ENCODE measurements at places on chromosomes 2 and 18. TPM values are rescaled to one million over a fixed set of nuclear protein-coding genes. Genes with fewer than 3 reads are reported as not detected.

ATOH8 gene
- 4.6 TPM for total RNA-seq

AGXT gene
- 3.0 TPM for total RNA-seq

COQ10B gene
- 29.2 TPM for total RNA-seq

TRIM43 gene
- total RNA-seq: not detected

RFTN2 gene
- 1.9 TPM for total RNA-seq

ALPG gene
- total RNA-seq: 0.56 TPM

CXCR2 gene
- 0.18 TPM for total RNA-seq

Data from left colon (tissue), 2 donors.